ENCODE measurements at places on chromosomes 11 and 22.
A peak's percentile ranks its signal among the peaks of the same experiment; 100 is the strongest.

DNA sequence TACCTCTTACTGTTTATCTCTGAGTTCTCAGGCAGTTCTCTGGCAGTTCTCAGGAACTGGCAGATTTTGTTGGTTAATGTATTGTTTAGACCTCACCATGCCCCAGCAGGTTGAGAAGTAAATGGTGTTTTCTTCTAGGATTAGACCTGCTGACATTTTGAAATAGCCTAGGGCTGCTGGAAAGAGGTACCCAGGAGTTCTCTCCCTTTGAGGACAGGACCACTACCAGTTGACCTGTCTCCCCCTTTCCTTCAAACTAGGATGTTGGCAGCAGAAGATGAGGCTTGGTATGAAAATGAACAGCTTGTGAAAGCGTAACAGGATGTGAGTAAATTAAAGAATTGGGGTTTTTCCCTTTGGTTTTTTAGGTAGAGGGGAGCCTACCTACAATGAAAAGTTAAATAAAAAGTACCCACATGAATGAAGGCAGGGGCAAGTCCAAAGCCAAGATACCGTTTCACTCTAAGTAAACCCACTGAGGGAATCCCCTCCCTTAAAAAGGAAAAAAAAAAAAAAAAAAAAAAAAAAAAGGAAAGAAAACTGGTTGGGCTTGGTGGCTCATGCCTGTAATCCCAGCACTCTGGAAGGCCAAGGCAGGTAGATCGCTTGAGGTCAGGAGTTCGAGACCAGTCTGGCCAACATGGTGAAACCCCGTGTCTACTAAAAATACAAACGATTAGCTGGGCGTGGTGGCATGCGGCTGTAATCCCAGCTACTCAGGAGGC lies 96.2 kb downstream of the PDHX start:
- DNase-seq = no peak

DNA sequence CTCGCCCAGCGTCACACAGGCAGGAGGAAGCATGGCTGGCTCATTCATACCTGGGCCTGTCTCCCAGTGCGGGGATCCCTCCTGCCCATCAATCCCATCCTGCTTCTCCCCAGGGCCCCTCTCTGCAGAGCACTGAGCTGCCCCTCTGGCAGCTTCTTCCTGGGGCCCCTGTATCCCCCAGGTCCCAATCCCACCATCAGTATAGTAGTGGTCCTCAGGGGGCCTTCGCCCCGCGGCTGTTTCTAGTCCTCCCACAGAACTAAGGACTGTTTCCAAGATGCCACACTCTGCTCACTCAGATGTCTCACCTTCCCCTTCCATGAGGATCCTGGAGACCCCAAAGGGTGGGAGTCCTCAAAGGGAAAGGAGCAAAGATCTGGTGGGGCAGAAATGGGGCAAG lies 97.6 kb downstream of the PDE2A start:
- no peak for DNase-seq

DNA sequence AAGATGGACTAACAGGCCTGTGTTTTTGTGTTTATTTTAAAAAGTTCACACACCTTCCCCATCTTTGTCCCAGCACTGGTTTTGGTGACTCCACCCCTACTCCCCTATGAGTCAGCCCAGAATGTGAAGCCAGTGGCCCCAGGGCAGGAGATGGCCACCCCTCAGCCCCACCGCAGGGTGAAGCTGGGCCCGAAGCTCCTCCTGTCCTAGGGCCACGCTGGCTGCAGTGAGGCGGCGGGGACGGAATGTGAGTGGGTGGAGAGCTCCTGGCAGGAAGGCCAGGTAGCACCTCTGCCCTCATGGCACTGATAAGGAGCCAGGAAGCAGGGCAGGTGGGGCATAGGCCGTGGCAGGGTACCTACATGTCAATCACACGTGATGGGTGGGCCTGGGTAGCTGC lies 39.9 kb downstream of the SGSM3 start:
- no peak for DNase-seq

- no peak for DNase-seq
These were observed 62.5 kb downstream of the SYTL2 start for GRCh38 chr11:85748455-85748891.

DNA sequence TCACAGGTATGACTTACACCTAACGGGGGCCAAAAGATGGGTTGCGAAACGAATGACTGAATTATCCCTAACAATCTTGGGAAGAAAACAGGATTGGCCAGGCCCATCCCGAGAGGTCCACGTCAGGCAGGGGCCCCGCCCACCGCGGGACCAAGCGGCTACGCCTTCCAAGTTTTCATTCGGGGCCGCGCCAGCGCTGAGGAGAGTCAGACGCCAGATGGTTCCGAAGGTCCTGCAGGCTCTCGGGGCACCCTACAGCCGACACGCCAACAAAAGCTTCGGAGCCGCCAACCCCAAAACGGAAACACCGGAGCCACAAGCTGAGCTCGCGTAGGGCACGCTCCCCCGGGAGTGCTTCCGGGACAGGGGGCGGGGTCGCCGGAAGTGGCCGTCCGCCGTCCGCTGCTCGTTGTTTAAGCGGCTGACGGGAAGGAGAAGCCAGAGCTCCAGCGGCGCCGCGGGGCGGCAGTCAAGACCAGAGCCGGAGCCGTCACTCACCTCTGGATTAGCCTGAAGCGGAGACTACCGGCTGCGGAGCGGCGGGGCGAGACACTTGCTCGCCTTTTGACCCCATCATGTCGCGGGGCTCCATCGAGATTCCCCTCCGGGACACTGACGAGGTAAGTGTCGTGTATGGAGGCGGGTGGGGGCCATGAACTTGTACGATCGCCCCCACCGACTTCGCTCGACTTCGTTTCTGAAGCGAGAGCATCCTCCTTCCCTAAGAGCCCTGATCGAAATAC lies at the start of gene CTR9:
TSS of gene CTR9 (plus strand) at position 409 of the 743 bp plus-strand sequence. CDS start at position 576, 167 bp downstream.
- peak; percentile 80 for DNase-seq

- no peak for DNase-seq
These were observed 136.3 kb downstream of the SHANK2 start for GRCh38 chr11:71115770-71116692.

- no peak for DNase-seq
These were observed 7.3 kb downstream of the SLCO2B1 start for GRCh38 chr11:75158241-75158640.

DNA sequence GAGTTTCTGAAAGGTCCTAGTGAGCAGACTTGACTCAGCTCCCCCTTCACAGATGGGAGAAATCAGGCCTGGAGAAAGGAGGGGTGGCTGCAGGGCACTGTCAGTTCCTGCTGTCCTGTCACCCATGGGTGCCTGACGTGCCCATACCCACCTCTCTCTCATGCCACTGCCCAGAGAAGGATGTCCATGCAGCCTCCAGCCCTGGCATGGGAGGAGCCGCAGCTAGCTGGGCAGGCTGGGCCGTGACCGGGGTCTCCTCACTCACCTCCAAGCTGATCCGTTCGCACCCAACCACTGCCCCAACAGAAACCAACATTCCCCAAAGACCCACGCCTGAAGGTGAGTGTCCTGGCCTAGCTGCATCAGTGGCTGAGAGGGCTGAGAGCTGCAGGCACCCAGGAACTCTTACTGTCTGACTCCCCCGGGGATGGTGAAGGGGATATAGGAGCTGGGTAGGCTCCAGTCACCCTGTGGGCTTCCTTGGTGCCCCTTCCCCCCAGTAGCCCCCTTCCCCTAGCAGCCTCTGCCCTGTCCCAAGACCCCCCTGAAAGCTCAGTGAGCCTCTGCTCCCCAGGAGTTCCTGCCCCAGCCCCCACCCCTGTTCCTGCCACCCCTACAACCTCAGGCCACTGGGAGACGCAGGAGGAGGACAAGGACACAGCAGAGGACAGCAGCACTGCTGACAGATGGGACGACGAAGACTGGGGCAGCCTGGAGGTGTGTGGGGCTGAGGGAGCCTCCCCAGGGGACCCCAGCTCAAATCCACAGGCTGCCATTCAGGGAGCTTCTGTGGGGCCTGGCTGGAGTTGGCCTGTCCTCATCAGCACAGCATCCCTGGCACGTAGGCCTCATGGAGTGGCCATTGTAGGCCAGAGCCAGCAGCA lies 11.8 kb downstream of the SCYL1 start:
- no peak for DNase-seq

DNA sequence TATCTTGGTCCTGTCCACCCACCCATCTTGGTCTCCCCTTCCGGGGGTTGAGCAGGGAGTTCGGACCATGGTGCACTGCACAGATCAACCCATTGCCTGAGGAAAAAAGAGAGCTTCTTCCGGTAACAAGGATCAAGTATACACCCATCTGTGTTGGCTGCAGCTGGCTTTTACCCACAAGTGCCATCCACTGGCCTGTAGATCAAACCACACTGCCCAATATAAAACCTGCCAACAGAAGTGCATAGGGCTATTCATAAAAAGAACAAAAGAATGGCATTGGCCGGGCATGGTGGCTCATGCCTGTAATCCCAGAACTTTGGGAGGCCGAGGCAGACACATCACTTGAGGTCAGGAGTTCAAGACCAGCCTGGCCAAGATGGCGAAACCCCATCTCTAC lies 94.5 kb downstream of the ZC3H12C start:
- no peak for DNase-seq

DNA sequence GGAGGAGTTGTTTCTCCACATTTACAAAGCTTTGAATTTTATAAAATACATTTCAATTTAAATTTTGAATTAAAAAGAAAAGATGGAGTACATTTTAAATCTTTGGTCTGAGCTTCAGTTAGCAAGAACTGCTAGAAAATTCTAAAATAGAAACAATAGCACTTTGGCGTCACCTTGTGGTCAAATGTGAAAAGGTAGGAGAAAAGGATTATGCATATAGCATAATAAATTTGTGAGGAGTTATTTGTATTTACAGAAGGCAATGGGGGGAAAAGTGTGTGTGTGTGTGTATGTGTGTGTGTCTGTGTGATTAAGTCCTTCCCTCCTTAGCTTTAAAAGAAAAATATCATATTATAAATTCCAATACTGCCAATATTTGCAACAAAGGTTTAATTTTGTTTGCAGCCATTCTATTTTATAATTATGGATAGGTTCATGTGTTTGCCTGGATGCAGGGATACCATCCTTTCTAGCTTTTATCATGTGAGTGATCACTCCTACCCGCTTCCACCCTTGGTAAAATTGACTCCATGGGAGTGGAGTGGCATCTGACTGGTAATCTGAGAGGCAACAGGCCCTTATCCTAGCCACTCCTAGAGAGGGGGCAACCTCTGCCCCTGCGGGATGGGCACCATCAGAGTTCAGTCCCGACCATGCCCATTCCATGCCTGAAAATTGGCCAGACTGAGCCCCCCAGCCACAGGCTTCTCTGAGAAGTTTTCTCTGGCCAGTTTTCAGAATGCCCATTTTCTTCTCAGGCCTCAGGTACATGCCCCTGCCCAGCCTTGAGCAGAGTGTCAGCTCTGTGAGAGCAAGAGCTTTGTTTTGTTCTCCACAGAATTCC lies 13.6 kb upstream of the LGR4 start:
- DNase-seq = peak; percentile 64

DNA sequence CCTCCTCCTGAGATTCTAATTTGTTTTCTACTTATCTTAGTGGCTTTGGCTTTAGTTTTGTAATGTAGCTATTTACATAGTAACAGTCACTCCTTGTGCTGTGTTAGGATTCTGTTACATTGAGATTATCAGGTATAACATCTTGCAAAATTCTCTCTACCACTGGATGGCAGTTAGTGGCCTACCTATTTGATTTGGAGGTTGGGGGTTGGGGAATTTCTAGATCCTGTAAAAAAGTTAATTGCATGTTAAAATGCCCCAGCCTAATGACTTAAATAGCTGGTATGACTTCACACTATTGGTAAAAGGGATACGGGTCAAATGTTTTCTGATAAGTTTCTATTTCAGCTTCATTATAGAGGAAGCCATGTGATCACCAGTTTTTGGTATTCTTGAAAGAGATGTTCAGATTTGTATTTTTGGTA lies 2.8 kb downstream of the GRK3 start:
- no peak for DNase-seq

- DNase-seq = no peak
These were observed at the start of gene CLMP for GRCh38 chr11:123195188-123196059. CLMP (minus strand) TSS chr11:123195248; CDS start chr11:123194940, 308 bp downstream.

- DNase-seq = no peak
These were observed at the start of gene CAVIN3 for GRCh38 chr11:6320411-6321155. CAVIN3 (minus strand) TSS chr11:6320501; CDS start chr11:6320476, 25 bp downstream.

GRCh38 chr11:57463671-57464538 lies 3.6 kb downstream of the RTN4RL2 start:
- no peak for DNase-seq

GRCh38 chr11:11391796-11392463 lies 38.9 kb upstream of the CSNK2A3 start:
- no peak for DNase-seq

- DNase-seq = no peak
These were observed 36.9 kb upstream of the CD82 start for GRCh38 chr11:44528581-44528980.

- no peak for DNase-seq
These were observed 57.8 kb downstream of the FAM181B start for GRCh38 chr11:82675838-82676237.

DNA sequence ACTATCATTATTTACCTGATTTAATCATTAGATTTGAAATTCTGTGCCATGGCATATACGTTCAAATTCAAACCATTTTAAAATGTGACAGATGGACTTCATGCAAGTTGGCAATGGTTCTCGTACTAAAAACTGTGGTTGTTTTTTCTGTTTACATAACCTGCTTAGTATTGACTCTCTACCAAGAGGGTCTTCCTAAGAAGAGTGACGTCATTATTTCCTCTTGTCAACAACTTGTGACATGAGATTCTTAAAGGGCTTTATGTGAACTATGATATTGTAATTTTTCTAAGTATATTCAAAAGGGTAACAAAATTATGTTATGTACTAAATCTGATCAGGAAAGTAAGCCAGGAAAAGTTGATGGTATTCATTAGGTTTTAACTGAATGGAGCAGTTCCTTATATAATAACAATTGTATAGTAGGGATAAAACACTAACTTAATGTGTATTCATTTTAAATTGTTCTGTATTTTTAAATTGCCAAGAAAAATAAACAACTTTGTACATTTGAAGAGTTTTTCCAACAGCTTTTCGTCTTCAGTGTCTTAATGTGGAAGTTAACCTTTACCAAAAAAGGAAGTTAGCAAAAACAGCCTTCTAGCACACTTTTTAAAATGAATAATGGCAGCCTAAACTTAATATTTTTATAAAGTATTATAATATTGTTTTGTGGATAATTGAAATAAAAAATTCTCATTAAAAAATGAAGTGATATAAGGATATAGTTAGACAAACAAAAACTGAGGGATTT lies 87.0 kb downstream of the GRK3 start:
- no peak for DNase-seq

DNA sequence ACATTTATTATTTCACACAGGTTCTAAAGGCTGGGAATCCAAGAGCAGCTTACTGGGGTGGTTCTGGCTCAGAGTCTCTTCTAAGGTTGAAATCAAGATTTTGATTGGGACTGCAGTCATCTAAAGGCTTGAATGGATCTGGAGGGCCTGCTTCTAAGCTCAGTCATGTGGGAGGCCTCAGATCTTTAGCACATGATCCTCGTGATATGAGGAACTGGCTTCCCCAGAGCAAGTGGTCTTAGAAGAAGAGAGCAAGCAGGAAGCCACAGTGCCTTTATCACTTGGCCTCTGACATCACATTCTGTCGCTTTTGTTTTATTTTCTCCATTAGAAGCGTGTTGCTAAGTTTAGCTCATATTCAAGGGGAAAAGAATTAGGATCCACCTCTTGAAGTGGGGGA lies 88.9 kb downstream of the ARFGAP2 start:
- no peak for DNase-seq

DNA sequence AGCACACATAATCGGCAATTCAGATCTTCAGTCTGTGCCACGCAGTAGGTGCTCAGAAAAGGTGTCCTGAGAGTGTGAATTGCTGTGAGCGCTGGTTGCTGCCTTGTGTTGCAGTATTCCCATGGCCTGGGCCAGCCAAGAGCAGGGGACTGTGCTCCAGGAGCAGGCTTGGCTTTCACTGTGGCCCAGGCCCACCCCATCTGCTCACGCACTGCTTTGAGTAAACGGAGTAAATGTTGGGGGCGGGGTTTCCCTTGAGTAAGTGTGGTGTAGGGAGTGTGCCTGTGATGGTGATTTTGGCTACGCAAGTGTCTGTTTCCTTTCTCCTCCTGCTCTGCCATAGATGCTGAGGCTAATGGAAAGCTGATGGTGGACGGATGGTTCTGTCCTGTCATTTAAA lies 2.3 kb downstream of the CTTN start:
- DNase-seq = no peak

All from NCI-H460 (cell line).